NCI-H1417 (cell line): ENCODE measurements at places on chromosomes 12 and 14.

DNA sequence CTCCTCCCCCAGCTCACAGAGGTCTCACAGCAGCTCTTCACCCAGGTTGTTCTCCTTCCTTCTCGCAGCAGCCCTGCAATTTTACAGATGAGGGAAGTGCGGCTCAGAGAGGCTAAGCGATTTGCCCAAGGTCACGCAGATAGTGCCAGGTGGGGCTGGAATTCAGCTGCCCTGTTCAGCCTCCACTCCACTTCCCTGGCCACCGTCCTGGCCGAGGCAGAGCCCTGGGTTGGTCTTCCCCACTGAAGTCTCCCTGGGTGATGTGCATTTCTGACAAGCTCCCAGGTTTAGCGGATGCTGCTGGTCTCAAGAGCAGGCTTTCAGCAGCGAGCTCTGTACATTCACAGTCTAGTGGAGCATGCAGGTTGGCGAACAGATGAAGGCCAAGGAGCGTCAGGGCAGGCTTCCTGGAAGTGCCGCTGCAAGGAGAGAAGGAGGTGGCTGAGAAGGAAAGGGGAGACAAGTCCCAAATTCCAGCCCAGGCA is 28.9 kb upstream of the EML1 start:
- DNase-seq: no peak

- no peak for DNase-seq
Observed at GRCh38 chr12:25817166-25817565, 141.3 kb upstream of the RASSF8 start.

- no peak for DNase-seq
Observed at GRCh38 chr12:110853836-110854235, 7.0 kb downstream of the CCDC63 start.

- no peak for DNase-seq
Observed at GRCh38 chr12:44689587-44689986, 186.5 kb downstream of the NELL2 start.

- DNase-seq: no peak
Observed at GRCh38 chr14:42633504-42634095, 1026.9 kb downstream of the LRFN5 start.

- peak; percentile 93 for DNase-seq
Observed at GRCh38 chr14:52313903-52314594, at the start of gene PTGER2. Gene PTGER2, plus strand, starts transcription at chr14:52314312. Its CDS starts 237 bp downstream, at chr14:52314549.

GRCh38 chr14:62501021-62501750 is 544.1 kb downstream of the KCNH5 start:
- no peak for DNase-seq

GRCh38 chr14:70192915-70193314 is 4.2 kb upstream of the SLC8A3 start:
- no peak for DNase-seq
